Esophagus squamous epithelium (tissue), 5 donors: ENCODE measurements at places on chromosomes 7 and 10. TPM values are rescaled to one million over a fixed set of nuclear protein-coding genes. Genes with fewer than 3 reads are reported as not detected.

- DNase-seq: no peak
Observed at GRCh38 chr10:96578022-96578421, 8.8 kb downstream of the TM9SF3 start.

DNA sequence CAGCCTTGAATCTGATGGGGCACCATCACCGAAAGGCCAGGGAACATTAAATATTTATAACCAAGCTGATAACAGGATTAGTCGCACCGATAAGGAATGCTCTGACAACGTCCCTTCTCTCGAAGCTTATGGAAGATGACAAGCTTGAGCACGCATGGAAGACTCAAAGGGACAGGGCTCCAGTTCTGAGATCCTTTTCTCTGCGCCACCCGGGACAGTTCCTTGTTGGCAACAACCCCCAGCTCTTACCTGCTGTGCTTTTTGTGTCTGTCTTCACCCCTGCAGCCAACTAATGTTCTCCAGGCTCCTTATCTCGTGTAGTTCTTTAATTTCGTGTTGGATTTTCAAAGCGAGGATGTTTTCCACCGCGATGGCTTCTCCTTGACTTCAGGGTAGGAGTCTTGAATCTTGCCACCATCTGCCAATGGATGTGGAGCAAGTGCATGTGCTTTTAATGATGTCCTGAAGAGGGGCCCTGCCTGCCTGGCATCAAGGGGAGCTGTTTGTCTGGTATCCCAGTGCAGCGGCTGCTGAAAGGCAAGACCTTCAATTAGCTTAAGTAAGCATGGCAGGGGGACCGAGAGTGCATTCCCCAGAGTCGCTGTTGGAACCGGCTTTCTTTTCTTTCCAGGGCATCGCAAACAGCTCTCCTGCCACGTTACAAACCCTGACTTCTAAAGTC, 354 bp upstream of the FERD3L start:
- DNase-seq: no peak

DNA sequence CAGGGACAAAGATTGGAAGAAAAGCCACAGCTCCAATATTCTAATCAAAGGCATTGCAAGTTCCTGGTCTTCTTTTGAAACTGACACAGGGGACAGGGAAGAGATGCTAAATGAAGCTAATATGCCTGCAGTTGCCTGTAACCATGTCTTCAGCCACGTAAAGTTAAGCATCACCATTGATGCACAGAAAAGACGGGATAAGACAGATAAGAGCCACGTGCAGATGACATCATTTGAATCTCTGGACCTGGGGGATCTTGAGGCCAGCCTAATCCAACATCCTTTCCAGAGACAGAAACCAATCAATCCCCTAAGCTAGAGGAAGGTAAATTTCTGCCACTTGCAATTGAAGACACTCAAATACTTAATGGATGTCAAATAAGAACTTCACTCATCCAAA, 93.4 kb downstream of the PIP4K2A start:
- DNase-seq: no peak

- no peak for DNase-seq
Observed at GRCh38 chr10:46098386-46098785, 52.3 kb upstream of the MSMB start.

- no peak for DNase-seq
Observed at GRCh38 chr7:118449797-118450567, 225.5 kb downstream of the ANKRD7 start.

DNA sequence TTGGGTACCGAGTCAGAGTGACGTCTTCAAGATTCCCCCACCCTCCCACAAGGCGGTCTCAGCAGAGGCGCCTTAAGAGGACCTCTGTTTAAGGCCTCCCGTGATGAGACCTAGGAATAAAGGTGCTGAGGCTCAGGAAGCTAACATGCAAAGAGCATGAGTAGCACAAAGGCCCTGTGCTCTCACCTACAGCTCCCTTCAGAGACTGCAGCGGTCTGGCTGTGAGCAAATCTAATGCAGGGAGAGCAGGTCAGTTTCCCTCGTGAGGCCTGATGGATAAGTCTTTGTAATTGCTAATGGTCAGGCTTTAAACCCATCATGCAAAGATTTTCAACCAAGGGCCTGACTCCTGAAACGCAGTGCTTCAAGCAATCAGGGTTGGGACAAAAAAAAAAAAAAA, 909.3 kb upstream of the GHITM start:
- no peak for DNase-seq

GRCh38 chr10:86207226-86207625, 159.4 kb downstream of the GRID1 start:
- DNase-seq: no peak

DNA sequence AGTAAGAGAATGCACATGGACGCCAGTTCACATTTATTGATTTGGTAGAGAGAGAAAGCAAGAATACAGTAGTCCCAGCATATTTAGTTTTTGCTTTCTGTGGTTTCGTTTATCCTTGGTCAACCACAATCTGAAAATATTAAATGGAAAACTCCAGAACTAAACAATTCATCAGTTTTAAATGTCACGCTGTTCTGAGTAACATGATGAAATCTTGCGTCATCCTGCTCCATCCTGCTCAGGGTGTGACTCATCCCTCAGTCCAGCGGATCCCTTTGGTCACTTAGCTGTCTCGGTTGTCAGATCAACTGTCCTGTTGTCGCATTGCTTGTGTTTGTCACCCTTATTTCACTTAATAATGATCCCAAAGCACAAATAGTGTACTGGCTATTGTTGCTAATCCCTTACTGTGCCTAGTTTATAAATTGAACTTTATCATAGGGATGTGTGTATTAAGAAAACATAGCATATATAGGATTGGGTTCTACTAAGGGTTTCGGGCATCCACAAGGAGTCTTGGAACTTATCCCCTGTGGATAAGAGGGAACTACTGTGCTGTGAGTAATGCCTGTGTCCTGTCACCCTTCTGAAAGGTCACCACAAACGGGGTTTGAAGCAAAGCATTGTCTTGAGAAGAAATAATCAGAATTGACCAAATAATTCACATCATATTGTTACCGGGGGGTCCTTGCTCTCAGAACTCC, 73.6 kb downstream of the OTUD1 start:
- no peak for DNase-seq

DNA sequence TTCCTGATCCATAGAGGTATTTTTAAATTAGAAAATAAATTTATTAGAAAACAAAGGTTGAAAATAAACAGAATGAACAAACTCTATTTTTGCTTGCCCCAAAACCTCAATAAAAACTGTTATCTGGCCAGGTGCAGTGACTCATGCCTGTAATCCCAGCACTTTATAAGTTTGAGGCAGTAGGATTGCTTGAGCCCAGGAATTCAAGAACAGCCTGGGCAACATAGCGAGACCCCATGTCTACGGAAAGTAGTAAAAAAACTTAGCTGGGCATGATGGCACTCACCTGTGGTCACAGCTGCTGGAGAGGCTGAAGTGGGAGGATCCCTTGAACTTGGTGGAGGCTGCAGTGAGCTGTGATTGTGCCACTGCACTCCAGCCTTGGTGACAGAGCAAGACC, 10.3 kb downstream of the SLK start:
- DNase-seq: no peak

- no peak for DNase-seq
Observed at GRCh38 chr10:20105236-20105635, 289.0 kb downstream of the PLXDC2 start.

DNA sequence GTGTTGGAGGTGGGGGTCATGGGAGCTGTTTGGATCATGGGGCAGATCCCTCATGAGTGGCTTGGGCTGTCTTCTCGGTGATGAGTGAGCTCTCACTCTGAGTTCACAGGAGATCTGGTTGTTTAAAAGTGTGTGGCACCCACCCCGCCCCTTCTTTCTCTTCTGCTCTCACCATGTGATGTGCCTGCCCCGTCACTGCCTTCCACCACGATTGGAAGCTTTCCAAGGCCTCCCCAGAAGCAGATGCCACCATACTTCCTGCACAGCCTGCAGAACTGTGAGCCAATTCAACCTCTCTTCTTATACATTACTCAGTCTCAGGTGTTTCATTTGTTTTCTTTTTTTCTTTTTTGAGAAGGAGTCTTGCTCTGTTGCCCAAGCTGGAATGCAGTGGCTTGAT, 170.0 kb downstream of the PTPN20 start:
- no peak for DNase-seq

- no peak for DNase-seq
Observed at GRCh38 chr10:99532687-99533495, at the start of gene NKX2-3. Gene NKX2-3, plus strand, starts transcription at chr10:99532942. Its CDS starts 190 bp downstream, at chr10:99533132.

DNA sequence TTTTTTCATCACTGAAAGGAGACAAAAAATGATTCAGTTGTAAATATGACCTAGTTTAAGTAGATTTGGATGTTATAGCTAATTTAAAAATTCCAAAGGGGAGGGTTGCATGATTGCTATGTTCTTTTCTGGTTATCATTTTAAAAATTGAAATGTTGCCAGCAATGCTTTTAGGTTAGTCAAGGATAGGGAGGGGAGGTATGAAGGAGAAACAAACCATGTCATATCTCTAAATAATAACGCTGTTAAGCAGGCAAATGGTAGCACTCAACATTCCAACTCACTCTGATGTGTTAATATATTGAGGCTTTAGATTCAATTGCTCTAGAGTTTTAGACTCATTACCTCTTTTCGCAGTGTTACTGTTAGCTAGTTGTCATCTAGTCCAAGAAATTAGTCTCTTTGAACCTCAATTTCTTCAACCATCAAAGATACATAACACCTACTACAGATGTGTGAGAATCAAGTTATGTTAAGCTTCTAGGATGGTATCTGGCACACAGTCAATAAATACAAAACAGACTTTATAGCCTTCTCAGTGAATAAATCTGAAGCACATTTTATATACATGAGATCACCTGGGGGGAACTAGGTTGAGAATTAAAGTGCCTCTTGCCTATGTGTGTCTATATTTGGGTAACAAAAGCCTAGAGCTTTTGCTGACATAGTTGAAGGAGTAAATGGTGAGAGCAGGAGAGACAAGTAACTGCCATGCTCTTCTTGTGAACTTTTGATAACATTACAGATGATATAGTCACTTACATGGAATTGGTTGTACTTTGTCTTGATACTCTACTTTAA, 124.9 kb downstream of the CSTF2T start:
- no peak for DNase-seq

- DNase-seq: no peak
Observed at GRCh38 chr10:131744346-131744745, 156.5 kb upstream of the PPP2R2D start.

- no peak for DNase-seq
Observed at GRCh38 chr10:131722121-131722520, 178.7 kb upstream of the PPP2R2D start.

DNA sequence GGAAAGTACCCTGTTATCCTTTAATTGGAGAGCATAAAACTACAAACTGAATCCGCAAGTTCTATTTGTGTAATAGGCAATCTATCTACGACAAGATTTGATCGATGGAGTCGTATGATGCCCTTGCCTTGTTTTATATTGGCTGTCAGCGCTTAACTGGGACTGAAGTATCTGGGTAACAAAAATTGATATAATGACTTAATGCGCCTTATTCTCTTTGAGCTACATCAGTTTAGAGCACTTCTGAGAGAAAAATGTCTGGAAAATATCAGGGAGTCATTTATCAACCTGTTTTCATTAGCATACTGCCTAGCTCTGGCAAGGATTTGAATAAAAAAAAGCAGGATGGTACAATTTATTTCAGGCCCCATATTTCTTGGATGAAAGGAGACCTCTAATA, 262.1 kb downstream of the LRMDA start:
- DNase-seq: no peak

GRCh38 chr10:80552151-80552646, 14.5 kb downstream of the SH2D4B start:
- DNase-seq: no peak

GRCh38 chr10:70515035-70515667, 36.6 kb downstream of the PALD1 start:
- DNase-seq: no peak

DNA sequence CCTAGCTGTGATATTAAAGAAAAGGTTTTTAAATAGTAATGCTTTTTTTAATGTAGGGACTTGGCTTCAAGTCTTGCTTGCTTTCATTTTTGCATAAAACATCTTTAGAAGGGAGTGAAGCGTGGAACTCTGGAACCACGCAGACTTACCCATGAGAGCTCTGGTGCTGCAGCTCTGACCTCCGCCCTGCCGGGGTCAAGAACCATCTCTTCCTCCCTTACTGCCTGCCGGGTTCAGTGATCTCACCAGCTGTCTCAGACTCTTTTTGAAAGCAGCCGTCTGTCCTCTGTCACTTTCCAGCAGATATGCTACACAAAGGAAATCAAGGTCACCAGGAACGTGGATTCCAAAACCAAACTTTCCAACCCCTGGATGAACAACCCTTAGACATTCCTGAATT, 353.8 kb downstream of the GPR37 start:
- no peak for DNase-seq

DNA sequence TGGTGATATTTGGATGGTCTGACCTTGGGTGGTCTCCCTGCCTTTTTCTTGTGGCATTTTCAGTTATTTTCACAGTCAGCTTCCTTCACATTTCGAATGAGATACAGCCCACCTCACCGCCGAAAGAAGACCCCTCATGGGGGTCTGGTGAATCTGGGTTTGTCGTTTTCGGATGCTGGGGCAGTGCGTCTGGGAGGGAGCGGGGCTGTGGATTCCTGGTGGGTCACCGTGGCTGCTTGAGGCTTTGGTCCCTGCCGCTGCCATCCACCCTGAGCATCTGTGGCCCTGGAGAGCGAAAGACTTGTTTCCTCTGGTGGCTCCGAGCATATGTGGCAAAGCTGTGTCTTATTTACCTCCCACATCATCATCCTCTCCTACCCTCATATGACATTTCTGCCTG, 43.1 kb downstream of the LHPP start:
- DNase-seq: no peak

GRCh38 chr10:70827086-70827757, 11.5 kb downstream of the SGPL1 start:
- no peak for DNase-seq

The TEX47 gene
- total RNA-seq: not detected

The LRRC61 gene
- total RNA-seq: 12.1 TPM

The ENTPD1 gene
- total RNA-seq: 34.5 TPM

The ZKSCAN1 gene
- total RNA-seq: 19.8 TPM

The AKR1C1 gene
- total RNA-seq: 166 TPM

The FAM237B gene
- total RNA-seq: not detected

The RAMP3 gene
- 35.9 TPM for total RNA-seq

The LRGUK gene
- 0.61 TPM for total RNA-seq

The OR2A42 gene
- total RNA-seq: not detected

The CABCOCO1 gene
- not detected for total RNA-seq

The LRRD1 gene
- not detected for total RNA-seq

The UNCX gene
- not detected for total RNA-seq

The NRCAM gene
- total RNA-seq: not detected
